ENCODE measurements at places on chromosomes 11 and 22.

DNA sequence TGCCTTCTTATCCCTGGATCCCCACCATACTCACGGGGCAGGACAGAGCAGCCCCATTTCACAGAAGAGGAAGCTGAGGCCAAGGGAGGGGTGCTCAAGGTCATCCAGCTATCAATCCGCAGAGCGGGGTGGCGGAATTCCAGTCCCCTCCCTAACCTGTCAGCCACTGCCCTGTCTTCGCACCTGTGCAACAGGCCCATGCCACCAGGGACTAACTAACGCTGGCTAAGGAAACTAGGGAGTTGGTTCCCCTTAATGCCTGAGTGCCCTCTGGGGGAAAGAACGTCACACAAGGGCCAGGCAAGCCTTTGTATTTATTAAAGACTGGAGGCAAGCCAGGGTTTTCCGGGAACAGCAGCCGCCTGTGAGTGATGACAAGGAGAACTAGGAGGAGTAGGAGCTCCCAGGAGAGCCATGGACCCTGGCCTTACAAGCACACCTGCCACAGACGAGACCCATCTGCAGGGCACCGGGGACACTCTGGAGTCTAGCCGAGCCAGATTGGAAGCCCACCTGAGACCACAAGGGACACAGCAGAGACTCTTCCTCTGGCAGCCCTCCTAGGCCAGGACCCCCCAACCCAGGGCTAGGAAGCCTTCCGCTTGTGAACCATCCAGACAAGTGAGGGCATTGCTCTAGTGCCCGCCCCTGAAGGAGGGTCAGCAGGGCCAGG, 64.4 kb downstream of the MYH9 start:
- DNase-seq, result no peak

DNA sequence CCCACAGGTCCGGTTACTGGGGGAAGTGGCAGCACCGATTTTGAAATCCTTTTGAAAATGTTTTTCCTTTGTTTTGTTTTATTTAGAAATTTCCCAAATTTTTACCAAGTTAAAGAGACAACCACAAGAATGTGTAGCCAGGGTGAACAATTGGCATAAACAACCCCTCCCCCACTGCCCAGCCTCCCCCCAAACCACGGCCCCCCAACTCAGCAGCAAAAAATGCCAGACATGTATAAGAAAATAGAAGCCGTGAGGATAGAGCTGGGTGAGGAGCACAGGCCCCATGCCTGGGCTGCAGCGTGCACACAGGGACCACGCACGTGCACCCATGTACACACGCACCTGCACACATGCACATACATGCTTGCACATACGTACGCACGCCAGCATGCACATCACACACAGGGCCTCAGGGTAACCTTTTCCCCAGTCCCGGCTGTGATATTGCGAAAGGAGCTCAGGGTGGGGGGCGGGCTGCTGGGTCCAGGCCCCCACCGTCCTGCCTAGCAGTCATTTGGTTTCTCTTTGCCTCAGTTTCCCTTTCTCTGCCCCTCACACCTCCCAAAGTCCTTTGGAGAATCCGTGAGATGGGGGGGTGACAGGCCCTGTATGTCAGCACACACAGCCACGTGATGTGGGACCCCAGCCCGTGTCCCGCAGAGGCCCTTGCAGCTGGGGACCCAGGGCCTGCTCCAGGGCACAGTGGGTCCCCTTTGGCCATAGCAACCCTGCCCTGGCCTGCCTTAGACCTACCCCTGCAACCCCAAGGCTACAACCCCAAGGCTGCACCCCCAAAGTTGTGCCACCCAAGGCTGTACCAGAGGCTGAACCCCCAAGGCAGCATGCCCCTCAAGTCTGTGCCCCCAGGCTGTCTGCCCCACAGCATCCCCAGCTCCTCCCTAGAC, 42.9 kb downstream of the IGF2 start:
- no peak for DNase-seq

- no peak for DNase-seq
These were observed 138.5 kb downstream of the ARHGAP42 start for GRCh38 chr11:100825626-100826025.

GRCh38 chr11:74449369-74449931, 17.9 kb downstream of the KCNE3 start:
- DNase-seq, result peak; percentile 95

- DNase-seq, result no peak
These were observed 64.3 kb downstream of the BTG4 start for GRCh38 chr11:111447931-111448330.

DNA sequence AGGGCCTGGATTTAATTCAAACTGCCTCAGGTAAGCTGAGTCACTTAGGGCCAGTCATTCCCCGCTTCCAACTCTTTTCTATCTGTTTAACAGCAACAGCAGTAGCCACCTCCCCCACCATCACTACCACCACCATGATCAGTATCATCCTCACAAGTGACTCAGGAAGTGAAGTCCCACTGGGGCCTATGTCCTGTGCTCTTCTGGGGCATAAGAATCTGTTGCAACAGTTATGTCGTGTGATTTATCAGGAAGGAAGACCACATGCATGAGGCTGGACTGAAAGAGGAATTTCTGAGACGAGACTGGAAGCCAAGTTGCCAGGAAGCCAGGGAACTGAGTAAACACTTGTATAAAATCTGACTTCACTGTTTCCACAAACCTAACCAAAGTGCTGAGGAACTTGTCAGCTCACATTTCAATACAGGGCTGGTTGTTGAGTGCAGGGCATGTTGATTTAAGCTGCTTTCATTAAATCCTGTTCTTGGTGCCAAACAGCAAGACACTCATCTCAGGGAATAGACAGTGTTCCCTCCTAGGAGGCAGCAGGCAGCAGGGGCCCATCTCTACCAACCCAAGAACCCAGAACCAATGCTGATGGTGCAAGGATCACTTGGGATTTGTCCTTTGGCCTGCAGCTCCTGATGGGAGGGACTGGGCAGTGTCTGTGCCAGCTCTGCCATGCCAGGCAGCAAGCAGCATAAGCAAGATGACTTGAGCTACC, 226.7 kb upstream of the NARS2 start:
- DNase-seq, result peak; percentile 17

DNA sequence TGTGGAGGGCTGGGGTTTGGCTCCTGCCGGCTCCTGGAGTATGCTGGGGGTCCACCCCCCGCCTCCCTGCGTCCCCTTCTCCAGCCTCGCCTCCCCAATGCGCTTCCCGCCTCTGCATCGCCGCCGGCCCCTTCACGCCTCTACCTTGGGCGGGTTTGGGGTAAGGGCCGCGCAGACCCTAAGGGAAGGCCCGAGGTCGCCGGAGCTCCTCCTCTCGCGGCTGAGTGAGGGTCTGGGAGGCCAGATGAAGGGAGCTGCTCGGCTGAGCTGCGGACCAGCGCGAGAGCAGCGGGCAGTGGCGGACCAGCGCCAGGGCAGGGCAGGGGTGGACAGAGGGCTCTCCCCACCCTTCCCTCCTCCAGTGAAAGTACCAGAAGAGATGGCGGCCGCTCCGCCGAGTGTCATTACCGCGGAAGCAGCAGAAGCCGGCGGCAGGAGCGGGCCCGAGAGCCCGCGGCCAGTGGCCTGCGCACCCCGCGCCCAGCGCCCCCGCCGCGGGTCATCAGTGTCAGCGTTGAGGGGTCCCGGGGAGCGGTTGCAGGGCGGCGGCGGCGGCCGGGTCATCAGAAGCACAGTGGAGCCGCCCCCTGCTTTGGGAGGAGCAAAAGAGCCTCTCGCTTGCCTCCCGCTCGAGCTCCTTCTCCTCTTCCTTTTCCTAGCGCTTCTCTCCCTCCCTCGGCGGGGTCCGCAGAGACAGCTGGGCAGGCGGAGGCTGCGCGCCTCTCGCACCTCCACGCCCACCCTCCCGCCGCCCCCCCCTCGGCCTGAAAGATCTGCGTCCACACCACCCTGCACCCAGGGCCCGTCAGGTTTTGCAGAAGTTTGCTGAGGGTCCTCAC, 255.6 kb upstream of the CADM1 start:
- DNase-seq, result no peak

GRCh38 chr11:120136356-120136755, 1.6 kb downstream of the TRIM29 start:
- DNase-seq, result no peak

GRCh38 chr11:130068986-130069658, 572 bp upstream of the APLP2 start:
- peak; percentile 86 for DNase-seq

DNA sequence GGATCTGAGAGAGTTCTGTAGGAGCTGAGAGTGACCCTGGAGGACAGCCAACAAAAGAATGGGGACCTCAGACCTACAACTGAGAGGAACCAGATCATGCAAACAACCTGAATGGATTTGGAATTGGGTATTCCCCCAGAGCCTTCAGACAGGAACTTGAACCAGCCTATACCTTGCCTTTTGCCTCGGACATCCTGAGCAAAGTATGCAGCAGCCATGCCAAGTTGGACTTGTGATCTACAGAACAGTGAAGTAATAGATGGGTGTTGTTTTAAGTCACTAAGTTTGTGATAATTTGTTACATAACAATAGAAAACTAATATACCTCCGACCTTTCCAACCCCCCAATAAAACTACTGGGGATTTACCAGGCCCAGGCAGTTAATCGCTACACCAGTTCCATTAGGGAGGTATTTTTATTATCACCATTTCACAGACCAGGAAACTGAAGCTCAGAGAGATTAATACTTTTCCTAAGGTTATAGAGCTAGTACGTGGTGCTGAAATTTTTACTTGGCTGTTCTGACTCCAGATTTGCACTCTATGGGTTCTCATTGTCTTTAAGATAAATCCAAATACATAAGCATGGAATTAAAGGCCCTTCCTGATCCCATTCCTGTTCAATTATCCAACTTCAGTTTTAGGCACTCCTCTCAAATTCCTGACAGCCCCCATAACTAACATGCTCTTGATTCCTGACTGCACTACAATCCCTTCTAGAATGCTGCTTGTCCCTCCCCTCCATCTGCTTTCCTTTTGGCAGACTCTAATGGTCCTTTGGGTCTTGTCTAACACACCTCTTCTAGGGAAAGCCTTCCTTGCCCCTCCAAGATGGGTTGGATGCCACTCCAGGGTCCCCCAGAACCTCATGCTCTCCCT, 1.7 kb upstream of the RASSF10 start:
- no peak for DNase-seq

- DNase-seq, result no peak
These were observed 47.3 kb downstream of the GRAMD1B start for GRCh38 chr11:123477205-123477907.

DNA sequence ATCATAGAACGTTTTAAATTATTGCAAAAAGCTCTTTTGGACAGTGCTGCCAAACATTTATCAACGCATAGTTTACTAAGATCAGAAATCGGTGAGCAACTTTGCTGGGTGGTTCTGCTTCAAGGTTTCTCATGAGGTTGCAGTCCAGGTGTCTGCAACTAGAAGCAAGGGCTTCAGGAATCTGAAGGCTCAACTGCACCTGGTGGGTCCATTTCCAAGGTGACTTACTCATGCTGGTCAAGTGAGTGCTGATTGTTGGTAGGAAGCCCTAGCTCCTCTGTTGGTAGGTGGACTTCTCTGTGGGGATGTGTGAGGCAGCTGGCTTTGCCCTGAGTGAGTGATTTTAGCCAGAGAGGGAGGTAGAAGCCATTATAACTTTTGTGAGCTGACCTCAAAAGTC, 22.5 kb downstream of the ARHGEF12 start:
- DNase-seq, result no peak

DNA sequence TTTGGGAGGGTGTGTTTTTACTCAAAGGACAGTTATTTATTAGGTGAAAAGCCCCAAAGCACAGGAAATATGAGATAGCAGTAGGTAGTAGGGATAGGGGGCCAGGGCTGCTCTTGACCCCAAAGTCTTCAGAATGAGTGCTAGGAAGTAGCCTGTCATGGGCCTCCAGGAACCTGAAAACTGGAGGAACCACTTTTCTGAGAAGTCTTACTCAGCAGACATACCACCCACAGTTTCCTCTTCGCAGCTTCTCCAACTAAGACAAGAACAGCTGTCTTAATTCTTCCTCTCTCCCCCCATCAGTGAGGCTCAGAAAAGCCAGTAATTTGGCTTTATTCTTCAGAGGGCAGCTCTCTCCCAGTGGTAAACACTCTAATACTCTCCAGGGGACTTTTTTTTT, 84.0 kb upstream of the CTSC start:
- DNase-seq, result no peak

DNA sequence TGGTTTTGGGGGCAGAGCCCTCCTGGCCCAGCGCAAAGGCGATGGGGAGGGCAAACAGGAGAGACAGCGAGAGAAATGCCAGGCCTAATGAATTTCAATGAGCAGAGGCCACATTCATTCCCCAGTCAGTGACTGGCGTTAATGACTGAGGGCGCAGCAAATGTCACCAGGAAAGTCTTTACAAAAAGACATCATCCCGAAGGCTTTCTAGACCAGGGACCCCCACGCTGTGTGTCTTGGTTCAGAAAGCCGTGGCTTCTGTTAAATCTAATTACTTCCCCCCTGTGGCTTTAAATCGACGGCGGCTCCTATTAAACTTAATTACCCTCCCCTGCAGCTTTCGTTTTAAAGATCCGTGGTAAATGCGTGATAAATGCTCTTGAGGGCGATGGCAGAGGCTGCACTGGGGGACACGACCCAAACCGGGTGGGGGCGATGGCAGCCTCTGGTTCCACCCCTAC, 1.6 kb upstream of the FGF19 start:
- DNase-seq, result no peak

DNA sequence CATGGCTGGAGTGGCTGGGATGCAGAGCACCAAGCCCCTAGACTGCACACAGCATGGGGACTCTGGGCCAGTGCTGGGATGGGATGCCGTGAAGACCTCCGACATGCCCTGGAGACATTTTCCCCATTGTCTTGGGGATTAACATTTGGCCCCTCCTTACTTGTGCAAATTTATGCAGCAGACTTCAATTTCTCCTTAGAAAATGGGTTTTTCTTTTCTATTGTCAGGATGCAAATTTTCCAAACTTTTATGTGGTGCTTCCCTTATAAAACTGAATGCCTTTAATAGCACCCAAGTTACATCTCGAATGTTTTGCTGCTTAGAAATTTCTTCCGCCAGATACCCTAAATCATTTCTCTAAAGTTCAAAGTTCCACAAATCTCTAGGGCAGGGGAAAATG, 29.2 kb downstream of the RSF1 start:
- DNase-seq, result no peak

- no peak for DNase-seq
These were observed 3.6 kb upstream of the CBL start for GRCh38 chr11:119202554-119202953.

- DNase-seq, result no peak
These were observed 267.4 kb upstream of the ISX start for GRCh38 chr22:34798605-34799004.

DNA sequence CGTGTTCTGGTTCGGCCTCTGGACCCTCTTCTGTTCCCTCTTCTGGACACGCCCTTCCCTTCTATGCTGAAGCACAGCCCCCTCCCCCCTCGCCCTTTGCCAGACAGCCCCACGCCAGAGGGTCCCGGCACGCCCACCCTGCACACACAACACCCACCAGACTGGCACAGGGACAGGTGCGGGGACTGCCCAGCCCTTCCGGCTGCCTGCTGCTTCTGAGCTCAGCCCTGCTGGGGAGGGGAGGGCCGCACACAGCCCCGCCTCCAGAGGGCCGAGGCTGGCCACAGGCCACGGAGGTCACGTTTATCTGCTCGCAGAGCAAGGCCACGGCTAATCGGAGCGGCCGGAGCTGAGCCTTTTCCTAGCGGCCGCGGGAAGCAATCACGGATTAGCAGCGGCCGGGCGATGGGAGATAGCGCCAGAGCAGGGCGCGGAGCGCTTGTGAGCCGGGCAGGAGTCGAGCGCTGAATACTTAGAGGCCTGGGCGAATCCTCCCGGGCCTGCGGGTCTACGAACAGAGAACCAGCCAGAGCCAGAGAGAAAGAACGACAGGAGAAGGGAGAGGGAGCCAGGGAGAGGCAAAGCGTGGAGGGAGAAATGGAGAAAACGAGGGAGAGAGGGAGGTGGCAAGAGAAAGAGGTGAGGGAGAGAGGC, 21.5 kb downstream of the OTUB1 start:
- peak; percentile 46 for DNase-seq

- DNase-seq, result peak; percentile 14
These were observed 8.2 kb downstream of the SUSD2 start for GRCh38 chr22:24189249-24190158.

- DNase-seq, result no peak
These were observed 231.2 kb downstream of the TBC1D22A start for GRCh38 chr22:46993633-46994032.

Data from SHP77 treated with DMSO at 0.1 percent for 48 hours (cell line).